ENCODE measurements at places on chromosomes 1 and 21.

DNA sequence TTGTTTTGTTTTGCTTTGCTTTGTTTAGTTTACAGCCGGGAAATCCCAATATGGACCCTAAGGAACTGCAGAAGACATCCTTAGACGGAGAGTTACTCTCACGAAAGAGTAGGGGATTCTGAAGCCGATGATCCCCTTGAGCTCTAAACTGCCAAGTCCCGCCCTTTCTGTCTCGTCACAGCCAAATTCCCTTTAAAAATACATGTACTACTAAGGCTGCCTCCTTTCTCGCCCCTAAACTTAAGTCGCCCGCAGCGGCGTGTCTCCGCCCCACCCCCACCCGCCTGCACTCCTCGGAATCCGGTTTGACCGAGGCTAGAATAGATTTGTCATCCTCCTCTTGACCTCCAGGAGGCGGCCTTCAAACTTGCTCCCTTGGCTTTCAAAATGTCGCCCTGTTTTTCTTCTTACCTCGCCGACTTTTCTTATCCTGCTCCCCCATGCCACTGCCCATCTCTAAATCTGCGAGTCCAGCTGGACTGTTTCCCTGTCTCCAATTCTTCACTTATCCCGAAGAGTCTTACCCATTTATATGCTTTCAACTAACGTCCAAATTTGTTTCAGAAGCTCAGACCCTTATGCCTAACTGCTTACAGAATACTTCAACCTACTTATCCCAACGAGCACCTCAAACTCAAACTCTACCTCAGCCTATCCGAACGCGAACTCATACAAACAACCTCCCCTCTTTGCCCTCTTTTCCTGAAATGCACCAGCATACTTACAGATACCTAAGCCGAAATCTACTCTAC is 10.9 kb upstream of the BOLA1 start:
- DNase-seq = peak; percentile 82

DNA sequence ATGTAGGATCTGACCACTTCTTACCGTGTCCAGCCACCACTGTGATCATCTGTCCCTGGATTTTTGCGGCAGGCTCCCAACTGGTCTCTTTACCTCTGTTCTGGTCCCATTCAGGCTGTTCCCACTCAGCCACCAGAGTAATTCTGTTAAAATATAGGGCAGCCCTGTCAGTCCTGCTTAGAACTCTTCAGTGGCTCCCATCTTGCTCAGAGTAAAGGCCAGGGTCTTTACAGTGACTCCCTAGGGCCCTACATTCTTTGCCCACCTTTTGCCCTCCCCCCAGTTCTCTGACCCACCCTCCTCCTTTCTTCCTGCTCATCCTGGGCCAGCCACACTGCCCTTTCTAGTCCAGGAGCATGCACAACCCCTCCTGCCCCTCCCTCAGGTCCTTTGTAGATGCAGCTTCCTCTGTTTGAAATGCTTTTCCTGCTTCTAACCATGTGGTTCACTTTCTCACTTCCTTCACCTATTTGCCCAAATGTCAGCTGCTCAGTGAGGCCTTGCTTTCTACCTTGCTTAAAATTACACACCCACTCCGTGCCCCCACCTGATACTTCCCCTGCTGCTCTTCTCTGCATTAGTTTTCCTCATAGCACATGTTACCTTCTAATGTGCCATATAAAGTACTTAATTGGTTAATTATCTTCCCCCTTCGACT is 7.8 kb downstream of the UBIAD1 start:
- DNase-seq = no peak

DNA sequence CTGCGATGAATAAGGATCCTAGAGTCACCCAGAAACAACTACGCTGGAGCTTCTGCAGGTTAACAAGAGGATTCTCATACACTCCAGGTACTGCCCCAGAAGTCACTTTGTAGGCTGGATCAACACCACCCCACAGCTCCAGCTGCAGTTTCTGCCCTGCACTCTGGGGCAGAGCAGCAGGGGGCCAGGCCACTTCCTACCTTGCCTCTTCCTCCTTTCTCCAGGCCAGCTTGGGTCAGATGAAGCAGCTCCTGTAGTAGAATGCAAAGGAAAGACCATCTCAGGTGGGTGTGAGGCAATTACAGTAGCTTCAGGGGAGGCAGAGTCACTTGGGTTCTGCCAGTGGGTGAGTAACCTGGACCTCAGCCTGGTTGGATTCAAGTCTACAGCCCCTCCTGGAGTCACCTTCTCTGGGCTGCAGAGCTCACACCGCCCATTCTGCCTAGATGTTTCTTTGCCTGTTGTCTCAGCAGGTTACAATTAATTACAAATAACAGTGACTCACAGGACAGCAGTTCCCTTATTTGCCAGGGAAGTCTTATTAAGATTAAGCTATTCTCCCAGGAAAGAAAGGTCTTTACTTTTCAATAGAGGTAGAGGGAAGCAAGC is 24.4 kb upstream of the BCAR3 start:
- no peak for DNase-seq

DNA sequence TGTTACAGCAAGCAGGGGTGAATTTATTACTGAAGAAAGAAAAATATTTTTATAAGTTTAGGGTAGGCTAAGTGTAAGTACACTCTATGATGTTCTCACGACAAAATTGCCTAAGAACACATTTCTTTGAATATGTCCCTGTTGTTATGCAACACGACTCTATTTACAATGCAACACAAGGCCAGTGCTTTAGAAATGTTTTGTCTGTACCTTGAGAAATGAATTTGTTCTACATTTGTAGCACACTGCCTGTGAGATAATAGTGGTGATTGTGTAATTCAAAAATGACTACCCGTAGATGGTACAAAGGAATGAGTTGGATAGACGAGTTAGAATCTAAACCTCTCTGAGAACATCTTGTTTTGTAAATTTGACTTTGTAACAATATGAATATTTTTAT is 63.7 kb upstream of the IGSF5 start:
- no peak for DNase-seq

GRCh38 chr1:30474818-30475200 is 248.6 kb downstream of the MATN1 start:
- no peak for DNase-seq

- DNase-seq = no peak
These were observed 9.2 kb downstream of the C1orf159 start for GRCh38 chr1:1106510-1107221.
